ENCODE measurements at places on chromosomes 13 and 19.

- no peak for DNase-seq
These were observed 3.8 kb upstream of the TSHZ3 start for GRCh38 chr19:31352782-31353651.

- no peak for DNase-seq
These were observed 47.6 kb upstream of the MAP3K10 start for GRCh38 chr19:40143612-40144011.

- DNase-seq = no peak
These were observed 257.4 kb downstream of the TDRD3 start for GRCh38 chr13:60654415-60654814.

DNA sequence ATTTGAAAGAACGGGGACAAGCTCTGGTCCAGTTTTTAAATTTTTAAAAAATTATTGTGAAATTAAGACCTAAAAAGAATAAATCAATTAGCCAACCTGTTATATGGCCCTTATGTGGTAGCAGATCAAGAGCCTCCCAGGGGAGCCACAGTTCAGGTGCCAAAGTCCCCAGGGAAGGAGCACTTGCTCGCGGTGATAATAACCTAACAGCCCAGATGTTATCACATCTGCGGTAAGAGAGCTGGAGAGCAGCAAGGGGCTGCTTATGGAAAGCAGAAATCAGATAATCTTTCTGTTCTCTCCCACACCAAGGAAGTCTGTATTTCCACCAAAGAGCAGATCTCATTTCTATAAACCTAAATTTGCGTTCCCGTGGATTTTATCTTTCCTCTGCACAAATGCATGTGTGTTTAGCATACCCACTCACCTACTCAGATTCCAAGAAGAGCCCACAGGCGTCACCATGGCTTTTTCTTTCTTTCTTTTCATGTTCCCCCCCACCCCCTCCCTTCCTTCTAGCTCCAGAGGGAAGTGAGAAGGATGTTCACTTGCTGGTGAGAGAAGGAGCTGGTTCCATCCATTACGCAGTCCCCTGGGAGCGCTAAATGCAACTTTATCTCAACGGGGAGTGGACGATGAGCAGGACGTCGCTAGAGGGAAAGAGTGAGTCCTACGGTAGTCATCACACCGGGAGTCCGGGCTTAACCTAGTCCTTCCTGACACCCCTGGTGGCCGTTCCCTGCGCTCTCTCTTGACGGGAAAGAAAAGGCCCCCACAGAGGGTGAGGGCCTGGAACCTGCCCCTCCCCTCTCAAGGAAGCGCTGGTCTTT, 1.6 kb upstream of the POU4F1 start:
- no peak for DNase-seq

DNA sequence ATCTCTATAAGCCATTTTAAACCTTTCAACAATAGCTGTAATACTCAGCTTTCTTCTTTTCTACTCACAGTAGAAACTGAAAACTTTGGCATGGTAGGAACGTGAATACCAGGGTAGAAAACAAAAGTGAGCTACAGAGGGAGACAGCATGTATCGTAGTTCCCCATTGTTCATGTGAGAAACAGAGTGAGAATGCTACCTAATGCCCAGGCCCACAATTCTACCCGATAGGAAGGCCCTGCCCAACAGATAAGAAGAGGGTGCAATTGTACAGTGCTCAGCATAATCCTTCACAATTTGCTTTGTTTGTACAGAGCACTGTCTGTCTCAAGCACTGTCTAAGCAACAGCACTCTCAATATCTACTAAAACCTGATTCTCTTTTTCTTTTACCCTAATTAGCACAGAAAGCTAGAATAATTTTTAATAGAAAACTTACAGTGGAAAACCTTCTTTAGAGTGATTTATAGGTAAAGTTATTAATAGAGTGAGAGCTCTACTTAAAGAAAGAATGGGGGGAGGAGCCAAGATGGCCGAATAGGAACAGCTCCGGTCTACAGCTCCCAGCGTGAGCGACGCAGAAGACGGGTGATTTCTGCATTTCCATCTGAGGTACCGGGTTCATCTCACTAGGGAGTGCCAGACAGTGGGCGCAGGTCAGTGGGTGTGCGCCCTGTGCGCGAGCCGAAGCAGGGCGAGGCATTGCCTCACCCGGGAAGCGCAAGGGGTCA, 322.3 kb downstream of the EFNB2 start:
- no peak for DNase-seq

GRCh38 chr19:39506944-39507714, 7.8 kb upstream of the SELENOV start:
- peak; percentile 27 for DNase-seq

DNA sequence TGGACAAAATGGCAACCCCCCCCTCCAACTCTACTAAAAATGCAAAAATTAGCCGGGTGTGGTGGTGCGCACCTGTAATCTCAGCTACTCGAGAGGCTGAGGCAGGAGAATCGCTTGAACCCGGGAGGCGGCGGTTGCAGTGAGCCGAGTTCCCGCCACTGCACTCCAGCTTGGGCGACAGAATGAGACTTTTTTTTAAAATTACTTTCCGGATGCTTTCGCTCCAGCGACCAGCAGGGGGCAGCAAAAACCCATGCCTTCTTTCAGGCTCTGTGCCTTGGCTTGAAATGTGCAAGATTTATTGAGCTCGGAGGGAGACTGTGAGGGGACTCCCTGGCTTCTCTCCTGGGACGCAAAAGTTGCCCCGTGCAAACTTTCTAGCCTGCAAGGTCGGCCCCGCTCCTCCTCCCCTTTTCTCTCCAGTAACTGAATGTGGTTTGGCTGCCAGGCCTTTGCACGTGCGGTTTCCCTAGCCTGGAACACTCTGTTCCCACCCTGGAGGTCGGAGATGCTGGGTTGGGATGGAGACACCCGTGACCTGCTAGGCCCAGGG, 61.4 kb upstream of the NFIC start:
- DNase-seq = peak; percentile 26

- peak; percentile 12 for DNase-seq
These were observed 335 bp upstream of the SOX1 start for GRCh38 chr13:112066624-112067004.

DNA sequence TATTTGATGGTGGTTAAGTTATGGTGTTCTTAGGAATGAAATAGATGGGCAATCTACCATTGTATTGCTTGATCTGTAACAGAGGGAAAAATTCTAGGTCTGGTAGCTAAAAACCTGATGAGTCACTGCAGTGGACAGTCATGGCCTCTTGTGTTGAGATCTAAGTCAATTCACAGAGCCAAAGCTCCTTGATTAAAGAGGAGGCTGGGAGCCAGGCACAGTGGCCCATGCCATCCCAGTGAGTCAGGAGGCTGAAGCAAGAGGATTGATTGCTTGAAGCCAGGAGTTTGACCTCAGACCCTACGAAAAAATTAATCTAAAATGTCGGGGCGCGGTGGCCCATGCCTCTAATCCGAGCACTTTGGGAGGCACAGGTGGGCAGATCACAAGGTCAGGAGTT, 67.1 kb upstream of the KPNA3 start:
- no peak for DNase-seq

GRCh38 chr19:44627631-44628030, 14.3 kb downstream of the IGSF23 start:
- no peak for DNase-seq

DNA sequence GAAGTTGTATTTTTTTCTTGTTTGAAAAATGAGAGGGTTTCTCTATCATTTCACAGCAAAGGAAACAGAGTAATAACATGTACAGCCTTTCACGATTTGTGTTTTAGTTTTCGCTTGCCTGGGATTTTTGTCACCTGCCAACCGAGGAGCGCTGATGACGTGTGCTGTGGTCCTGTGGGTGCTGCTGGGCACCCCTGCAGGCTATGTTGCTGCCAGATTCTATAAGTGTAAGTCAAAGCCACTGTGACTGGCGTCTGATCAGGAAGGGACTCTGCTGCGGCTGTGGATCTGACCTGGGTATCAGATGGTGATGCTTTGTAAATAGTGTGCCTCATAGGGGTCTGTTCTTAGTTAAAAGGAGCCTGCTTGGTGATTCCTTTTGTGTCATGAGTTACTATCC, 45.6 kb downstream of the TM9SF2 start:
- DNase-seq = no peak

- DNase-seq = no peak
These were observed 1263.1 kb downstream of the PCDH9 start for GRCh38 chr13:65966991-65967451.

DNA sequence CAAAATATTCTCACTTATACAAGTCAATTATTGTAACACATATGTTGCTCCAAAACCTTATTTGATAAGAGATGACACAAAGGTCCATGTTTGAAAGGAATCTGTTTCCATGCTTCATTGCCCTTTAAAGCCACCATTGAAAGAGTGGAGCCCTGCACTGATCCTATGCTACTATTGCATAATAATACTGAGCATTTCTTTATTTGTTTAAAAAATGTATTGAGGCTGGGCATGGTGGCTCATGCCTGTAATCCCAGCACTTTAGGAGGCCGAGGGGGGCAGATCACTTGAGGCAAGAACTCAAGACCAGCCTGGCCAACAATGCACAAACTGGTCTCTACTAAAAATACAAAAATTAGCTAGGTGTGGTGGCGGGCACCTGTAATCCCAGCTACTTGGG, 178.8 kb upstream of the STARD13 start:
- DNase-seq = no peak

- no peak for DNase-seq
These were observed 68.1 kb upstream of the SLC10A2 start for GRCh38 chr13:103134271-103134670.

- DNase-seq = no peak
These were observed 4.0 kb downstream of the LENG9 start for GRCh38 chr19:54459282-54460229.

DNA sequence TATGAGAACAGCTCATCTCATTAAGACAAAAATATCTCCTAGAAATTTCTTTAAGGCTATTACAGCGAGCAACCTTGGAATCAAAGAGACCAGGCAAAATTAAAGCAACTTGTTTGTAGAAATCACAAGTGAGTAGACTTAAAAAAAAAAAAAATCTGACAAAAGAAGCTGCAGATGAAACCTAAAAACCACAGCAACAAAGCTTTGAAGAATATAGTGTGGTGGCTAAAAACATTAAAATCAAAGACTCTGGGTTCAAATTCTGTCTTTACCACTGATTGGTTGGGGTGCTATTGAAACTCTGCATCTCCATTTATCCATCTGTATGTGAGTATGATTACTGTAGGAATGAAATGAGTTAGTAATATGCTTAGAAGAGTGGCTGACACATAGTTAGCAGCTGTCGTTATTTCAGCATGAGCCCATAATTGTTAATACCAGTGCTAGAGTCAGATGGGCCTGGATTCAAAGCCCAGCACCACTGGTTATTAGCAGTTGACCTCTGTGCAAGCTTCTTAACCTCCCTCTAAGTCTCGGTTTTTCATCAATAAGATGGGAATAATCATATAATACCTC, 157.6 kb downstream of the FOXO1 start:
- DNase-seq = no peak

DNA sequence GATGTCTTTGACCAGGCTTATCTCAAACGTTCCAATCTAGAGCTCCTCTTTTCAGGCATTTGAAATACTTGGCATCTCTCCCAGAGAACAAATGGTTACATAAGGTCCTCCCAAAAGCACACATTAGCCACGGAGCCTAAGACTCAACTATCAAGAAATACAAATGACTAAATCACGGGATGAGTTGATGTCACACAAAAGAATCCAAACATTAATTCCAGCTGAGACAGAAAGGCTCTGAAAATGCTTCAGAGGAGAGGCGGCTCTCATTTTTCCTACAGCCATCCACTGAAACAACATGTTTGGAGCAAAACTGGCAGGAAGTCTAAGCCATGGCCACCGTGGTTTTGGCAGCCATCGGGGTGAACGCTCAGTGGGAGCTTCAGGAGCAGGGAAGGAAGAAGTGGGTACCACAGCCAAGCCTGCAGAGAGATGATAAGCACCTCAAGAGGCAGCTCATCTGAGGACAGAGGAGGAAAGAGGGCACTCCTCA, 122.5 kb downstream of the STK24 start:
- no peak for DNase-seq

DNA sequence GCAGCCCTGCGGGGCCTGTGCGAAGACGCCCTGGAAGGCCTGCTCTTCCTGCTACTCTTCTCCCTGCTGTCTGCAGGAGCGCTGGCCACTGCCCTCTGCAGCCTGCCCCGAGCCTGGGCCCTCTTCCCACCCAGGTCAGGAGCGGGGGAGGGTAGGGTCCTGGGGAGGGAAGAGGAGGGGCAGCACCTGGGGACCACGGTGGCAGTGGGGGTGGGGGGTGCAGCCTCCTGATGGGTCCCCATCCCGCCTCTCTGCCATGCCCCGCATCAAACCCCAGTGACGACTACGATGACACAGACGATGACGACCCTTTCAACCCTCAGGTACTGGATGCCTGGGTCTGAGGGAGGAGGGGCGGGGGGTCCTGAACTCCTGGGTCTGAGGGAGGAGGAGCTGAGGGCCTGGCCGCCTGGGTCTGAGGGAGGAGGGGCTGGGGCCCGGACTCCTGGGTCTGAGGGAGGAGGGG, 13.4 kb upstream of the LENG8 start:
- no peak for DNase-seq

DNA sequence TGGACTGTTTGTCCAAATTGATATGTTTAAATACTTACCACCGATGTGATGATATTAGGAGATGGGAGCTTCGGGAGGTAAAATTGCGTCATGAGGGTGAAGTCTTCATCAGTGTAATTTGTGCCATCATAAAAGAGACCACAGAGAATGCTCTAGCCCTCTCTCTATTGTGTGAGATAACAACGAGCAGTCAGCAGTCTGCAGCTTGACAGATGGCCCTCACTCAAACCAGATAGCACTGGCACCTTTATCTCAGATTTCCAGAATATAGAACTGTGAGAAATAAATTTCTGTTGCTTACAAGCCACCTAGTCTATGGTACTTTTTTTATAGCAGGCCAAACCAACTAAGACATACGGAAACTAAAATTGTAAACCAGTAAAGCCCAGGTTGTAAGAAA, 1718.9 kb upstream of the MIR17HG start:
- no peak for DNase-seq

DNA sequence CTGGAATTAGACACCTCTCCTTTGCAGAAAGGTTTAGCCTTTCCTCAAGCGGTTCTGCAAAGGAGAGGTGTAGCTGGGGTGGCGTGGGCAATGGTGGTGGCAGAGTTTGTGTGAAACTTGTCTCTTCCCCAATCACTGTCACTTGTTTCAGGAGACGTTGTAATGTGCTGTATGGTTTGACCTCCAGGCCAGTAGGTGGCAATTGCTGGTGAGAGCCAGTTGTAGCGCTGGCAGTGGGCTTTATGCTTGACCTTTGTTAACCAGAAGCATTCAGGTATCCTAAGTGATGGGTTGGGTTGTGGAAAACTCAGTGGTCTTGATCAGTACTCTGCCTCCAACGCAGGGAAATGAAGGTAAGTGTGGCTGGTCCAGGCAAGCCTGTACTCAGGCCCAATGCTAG, 12.7 kb upstream of the LILRA5 start:
- DNase-seq = no peak
